GDM1 (cell line): ENCODE measurements at places on chromosomes 13 and 19.

DNA sequence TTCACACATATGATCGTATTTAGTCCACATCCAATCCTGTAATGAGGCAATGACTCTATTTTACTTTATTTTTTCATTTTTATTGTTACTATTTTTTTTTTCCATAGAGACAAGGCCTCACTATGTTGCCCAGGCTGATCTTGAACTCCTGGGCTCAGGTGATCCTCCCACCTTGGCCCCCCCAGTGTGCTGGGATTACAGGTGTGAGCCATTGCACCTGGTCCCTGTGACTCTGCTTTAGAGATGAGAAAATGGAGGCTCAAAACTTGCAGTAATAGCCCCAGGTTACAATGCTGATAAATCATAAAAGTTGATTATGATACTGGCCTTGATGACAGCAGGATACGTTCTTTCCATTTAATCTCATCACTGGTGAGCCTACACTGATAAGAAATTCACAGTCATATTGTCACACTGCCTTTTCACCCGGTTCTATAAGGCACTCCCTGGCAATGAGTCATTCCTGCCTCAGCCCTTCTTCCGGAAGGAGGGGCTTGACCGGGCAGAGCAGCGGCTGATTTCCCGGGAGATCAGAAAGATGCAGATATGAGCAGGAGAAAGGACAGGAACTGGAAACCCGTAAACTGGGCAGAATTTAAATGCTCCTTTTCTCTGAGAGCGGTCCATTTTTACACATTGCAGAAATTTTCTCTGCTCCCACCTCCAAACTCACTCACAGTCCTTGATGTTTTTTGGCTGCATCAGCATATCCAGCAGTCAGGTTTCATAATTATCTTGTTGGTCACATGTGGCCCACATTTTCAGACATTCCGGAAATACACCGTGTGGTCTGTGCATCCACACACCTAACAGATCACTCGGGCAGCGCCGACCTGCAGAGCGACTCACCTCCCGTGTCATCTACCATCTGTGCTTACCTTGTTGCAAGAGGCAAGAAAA, 616.4 kb downstream of the EFNB2 start:
- DNase-seq = no peak

- DNase-seq = no peak
Measured at GRCh38 chr19:40337594-40337993, 10.6 kb downstream of the C19orf47 start.

DNA sequence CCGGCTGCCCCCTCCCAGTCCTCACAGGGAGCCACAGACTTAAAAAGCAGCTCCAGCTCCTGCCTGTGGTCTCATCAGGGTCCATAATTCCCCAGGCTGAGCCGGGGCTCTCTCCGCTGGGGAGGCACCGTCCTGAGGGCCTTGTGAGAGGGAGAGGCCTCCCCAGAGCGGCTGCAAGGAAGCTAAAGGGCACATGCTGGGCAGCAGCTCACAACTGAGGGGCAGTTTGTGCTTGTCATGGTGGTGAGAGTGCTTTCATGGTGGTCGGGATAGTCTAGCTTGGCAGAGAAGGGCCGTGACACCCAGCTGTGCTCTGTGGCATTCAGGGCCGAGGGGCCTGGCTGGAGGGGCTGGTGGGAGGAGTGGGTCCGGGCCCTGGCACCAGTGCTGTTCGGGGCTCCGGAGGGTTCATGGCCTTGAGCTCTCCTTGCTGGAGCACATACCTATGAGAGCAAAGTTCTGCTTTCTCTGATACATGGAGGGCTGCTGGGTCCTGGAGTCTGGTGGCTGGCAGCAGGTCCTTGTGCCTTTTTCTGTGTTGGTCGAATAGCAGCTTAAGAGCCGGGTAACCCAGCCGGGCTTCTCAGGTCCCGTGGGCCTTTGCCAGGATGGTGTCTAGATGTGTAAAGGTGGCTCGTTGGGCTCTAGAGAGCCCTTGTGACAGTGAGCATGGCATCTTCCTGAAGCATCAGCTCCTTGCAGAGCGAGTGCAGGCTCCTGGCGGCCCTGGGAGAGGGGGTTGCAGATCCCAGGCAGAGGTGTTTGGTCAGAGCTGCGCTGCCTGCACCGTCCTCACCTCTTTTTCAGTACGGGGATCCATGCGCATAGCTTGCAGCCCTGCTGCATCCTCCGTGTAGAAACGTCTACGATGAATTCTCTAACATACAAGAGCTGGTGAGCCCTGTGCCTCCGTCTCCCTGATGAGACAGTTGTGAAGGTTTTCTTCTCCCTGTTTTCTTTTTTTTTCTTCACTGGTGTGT, 8.8 kb downstream of the UPF1 start:
- DNase-seq = no peak

DNA sequence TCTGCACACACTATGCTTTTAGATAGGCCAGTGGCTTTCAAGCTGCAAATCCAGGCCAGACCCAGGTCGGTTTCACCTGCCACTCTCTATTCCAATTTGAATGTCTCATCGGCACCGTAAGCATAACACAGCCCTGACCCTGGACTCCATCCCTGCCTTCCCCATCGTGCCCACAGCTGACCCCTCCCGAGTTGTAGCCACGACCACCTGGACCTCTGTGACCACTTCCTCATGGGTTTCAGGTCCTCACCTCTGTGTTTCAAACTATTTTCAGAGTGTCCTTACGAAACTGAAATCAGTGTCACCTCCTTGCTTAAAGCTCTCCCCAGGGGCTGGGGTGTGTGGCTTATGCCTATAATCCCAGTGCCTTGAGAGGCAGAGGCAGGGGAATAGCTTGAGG, 9.0 kb upstream of the HSH2D start:
- DNase-seq = no peak

GRCh38 chr13:77946522-77946921, 27.9 kb upstream of the EDNRB start:
- no peak for DNase-seq

- DNase-seq = no peak
Measured at GRCh38 chr13:41763782-41764181, 197.1 kb downstream of the VWA8 start.

GRCh38 chr13:31913459-31913858, 118.1 kb upstream of the FRY start:
- DNase-seq = no peak

GRCh38 chr19:31436121-31436776, 87.0 kb upstream of the TSHZ3 start:
- no peak for DNase-seq

DNA sequence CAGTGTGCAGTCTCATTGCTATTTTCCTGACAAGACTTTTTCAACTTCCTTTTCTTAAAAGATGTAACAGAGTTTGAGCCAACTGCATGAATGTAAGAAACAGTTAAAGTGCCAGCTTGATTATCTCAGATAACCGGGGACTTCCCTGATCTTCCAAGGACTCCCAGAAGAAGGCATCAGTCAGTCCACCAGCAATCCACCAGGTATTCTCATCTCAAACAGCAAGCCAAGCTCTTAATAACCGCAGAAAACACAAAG, 350.1 kb downstream of the LIG4 start:
- DNase-seq = no peak

- DNase-seq = no peak
Measured at GRCh38 chr13:60655256-60655655, 258.2 kb downstream of the TDRD3 start.

DNA sequence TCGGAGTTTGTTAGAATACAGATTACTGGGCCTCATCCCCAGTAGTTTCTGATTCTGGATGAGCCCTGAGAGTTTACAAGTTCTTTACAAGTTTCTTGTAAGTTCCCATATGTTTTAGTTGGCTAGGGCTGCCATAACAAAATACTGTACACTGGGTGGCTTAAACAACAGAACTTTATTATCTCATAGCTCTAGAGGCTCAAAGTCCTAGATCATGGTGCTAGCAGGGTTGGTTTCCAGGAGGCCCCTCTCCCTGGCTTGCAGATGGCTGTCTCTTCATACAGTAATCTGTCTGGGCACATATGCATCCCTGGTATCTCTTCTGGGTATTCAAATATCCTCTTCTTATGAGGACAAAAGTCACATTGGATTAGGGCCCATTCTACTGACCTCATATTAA, 167.2 kb downstream of the KLF5 start:
- DNase-seq = no peak

DNA sequence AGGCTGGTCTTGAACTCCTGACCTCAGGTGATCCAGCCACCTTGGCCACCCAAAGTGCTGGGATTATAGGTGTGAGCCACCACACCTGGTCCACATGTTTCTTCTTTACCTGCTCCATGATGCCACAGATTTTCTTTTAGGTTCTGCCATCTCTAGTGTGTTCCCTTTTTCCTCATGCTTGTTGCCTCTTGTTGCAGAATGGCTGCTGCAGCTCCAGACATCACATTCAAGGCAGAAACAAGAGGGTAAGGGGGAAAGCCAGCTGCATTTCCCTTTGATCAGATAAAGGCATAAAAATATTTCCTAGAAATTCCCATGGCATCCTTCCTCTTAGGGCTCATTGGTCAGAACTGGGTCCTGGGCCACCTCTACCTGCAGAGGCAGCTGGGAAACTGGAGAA, 12.3 kb upstream of the CCDC124 start:
- no peak for DNase-seq

- no peak for DNase-seq
Measured at GRCh38 chr13:114032126-114032799, 58.4 kb upstream of the C13orf46 start.

DNA sequence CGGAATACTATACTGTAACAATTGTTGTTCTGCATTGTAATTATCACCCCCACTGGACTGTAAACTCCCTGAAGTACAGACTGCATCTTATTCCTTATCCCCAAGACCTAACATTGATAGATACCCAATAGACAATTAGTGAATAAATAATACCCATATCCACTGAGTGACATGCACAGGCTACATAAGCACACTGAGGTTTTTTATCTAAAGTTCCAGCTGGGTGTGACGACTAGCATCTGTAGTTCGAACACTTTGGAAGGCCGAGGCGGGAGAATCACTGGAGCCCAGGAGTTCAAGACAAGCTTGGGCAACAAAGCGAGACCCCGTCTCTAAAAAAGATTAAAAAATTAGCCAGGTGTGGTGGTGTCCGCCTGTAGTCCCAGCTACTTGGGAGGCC, 2.5 kb downstream of the KPNA3 start:
- DNase-seq = no peak

DNA sequence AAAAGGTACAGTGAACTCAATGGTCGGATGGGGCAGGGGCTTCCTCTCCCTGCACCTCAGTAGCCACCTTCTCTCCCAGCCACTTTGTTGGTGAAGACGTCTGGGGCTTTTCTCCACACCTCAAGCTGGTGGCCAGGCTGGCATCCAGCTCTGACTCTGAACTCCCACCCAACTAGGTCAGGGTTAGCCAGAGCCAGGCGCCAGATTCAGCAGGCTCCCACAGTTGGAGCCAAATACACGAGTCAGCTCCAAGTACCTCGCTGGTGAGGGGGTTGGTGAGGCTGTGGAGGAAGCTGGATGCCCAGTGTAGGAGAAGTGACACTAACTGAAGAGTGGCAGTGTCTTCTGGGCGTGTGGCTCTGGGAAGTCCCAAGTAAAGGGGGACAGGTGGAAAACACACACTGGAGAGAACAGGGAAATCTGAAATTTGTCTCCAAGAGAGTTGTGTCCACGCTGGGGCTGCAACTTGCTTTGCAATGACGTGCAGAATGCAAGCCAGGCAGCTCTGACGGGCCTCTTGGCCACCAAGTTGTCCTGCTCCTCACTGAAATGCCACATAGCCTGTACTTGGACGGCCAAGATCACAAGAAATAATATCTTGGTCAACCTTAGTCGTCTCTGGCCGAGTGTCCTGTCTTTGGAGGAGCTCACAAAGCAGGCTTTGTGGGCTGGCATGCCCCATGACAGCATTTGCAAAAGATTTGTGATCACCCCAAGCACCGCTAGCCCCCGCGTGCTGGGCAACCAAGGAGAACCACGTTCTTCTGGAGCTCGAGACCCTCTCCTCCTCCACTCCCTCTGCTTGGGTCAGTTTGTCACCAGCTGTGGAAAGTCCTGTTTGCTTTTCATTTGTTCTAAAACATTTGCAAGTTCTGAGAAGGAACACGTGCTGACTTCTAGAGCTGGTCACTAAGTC, 18.1 kb downstream of the SLC7A1 start:
- no peak for DNase-seq

GRCh38 chr19:27741236-27741635, 1471.7 kb downstream of the UQCRFS1 start:
- DNase-seq = no peak

- no peak for DNase-seq
Measured at GRCh38 chr13:44045180-44045562, 165.5 kb downstream of the LACC1 start.

- no peak for DNase-seq
Measured at GRCh38 chr13:110568612-110569011, 7.1 kb upstream of the RAB20 start.

DNA sequence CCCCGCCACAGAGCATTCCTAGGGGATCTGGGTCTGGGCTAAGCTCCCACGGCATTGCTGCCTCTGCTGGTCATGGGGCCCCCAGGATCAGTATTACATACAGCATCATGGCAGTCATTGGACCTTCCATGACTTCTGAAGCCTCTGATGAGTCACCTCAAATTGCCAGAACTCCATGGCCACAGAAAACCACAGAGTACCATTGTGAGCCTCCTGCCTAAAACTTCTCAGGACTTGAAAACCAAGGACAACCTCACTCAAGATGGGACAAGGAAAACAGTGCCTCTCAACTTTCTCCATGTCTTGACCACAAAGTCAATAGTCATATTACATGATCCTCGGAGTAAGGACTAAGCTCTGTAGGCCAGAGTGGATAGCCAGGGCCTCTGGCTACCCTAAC, 306.0 kb downstream of the GPC5 start:
- DNase-seq = no peak
